ENCODE measurements at places on chromosomes 11 and 22.

- no peak for DNase-seq
Observed at GRCh38 chr11:21173476-21173875, 504.1 kb downstream of the NELL1 start.

GRCh38 chr11:64642418-64642735 is 51.4 kb downstream of the SLC22A12 start:
- DNase-seq, result no peak

- DNase-seq, result no peak
Observed at GRCh38 chr11:12865863-12866595, 143.1 kb upstream of the RASSF10 start.

- DNase-seq, result no peak
Observed at GRCh38 chr11:22558664-22559063, 67.0 kb downstream of the FANCF start.

- DNase-seq, result no peak
Observed at GRCh38 chr22:36881504-36882245, 20.9 kb downstream of the NCF4 start.

DNA sequence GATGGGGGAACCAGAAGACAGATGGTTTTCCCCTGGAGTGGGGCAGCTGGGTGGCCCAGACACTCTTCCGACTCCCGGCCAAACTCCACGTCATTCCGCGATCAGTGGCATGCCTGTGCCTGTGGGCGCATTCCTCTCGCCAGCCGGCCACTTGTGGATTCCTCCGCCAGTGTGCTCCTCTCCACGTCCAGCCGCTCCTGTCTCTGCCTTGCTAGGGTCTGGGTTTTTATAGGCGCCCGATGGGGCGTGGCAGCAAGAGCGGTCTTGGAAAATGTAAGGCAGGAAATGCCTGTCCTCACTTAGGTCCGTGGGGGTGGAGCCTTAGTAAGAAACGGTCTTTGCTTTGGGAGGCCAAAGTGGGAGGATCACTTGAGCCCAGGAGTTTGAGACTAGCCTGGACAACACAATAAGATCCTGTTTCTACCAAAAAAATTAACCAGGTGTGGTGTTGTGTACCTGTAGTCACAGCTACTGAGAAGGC is 81.6 kb upstream of the SEPTIN5 start:
- no peak for DNase-seq

- no peak for DNase-seq
Observed at GRCh38 chr22:23698673-23699235, 7.9 kb downstream of the RGL4 start.

- no peak for DNase-seq
Observed at GRCh38 chr11:57502376-57502775, 13.1 kb downstream of the SLC43A1 start.

DNA sequence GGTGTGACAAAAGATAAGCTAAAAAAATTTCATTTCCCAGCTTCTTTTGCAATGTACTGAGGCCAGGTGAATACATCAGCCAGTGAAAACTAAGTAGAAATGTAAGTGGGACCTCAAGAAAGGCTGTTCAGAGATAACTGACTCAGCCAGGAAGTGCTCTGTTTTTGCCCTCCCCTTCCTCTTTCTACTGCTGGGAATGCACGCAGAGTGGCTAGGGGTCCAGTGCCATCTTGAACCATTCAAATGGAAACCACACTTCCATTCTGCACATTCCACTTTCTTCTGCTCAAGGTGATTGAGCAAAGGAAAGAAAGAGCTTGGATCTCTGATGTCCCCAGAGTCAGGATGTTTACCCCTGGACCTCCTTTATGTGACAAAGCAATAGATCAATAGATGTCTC is 27.8 kb upstream of the LMO2 start:
- DNase-seq, result no peak

GRCh38 chr11:44581246-44581645 is 15.8 kb downstream of the CD82 start:
- no peak for DNase-seq

- no peak for DNase-seq
Observed at GRCh38 chr22:30208631-30209603, 37.6 kb downstream of the LIF start.

DNA sequence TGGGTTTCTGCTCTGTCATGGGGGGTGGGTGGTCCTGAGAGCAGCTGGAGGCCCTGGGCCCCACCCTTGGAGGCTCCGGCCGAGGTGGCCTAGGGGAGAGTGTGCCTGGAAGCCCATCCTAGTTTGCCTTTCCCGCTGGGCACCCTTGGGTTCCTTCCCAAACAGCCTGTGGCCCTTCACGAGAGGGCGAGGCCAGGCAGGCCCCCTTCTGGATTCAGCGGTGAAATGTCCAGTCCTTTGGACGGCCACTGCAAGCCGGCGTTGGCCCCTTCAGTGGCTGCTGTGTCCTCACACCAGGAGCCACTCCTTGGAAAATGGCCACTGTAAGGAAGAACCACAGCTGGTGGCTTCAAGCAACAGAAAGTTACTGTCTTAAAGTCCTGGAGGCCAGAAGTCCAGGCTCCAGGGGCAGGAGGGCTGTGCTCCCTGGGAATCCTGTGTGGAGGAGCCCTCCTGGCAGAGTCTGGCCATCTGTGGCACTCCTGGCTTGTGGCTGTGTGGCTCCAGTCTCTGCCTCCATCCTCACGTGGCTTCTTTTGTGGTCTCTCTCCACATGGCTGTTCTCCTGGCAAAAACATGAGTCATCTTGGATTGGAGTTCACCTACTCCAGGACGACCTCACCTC is 854.1 kb downstream of the TBC1D22A start:
- DNase-seq, result no peak

- no peak for DNase-seq
Observed at GRCh38 chr11:72250661-72251464, 6.9 kb upstream of the PHOX2A start.

- DNase-seq, result no peak
Observed at GRCh38 chr11:103623933-103624332, 412.5 kb upstream of the DDI1 start.

GRCh38 chr11:107430525-107430924 is 27.1 kb downstream of the CWF19L2 start:
- DNase-seq, result no peak

GRCh38 chr11:124581817-124582216 is 12.0 kb downstream of the OR8A1 start:
- DNase-seq, result no peak

DNA sequence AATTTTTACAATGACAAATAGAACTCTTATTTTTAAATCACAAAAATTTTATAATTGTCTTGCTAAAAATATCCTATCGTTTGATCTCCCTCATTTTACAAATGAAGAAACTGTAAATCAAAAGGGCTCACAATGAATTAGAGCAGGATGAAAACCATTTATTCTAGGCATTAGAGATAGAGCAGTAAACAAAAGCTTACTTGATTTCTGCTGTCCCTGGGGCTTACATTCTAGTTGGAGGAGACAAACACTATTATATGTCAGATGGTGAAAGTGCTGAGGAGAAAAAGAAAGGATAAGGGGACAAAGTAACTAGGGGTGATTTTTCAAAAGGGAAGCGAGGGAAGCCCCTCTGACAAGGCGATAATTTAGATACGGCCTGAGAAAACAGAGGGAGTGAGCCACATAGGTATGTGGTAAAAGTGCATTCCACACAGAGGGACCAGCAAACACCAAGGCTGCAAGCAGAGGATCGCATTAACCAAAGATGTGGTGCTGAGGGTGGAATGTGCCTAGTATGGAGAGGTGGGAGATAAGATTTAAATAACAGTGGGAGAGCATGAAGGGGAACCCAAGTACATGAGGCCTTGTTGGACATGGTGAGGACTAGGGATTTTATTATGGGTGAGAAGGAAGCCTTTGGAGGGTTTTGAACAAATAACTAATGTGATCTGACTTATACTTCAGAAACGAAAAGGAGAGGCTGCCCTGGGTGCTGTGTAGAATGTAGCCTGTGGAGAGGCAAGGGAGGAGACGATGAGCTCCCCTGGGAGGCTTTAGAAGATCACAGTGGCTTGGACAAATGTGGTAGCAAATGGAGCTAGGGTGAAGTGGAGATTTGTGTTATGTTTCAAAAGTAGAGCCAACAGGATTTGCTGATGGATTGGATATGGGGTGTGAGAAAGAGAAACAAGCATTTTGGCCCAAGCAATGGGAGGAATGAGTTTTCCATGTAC is 62.1 kb downstream of the PDHX start:
- DNase-seq, result no peak

GRCh38 chr11:67600324-67601029 is 6.3 kb upstream of the NDUFV1 start:
- no peak for DNase-seq

- no peak for DNase-seq
Observed at GRCh38 chr22:25970999-25971811, 198.1 kb upstream of the SEZ6L start.

- no peak for DNase-seq
Observed at GRCh38 chr11:78808923-78809322, 234.3 kb upstream of the NARS2 start.

- DNase-seq, result no peak
Observed at GRCh38 chr11:44709966-44710365, 16.8 kb upstream of the TSPAN18 start.

DNA sequence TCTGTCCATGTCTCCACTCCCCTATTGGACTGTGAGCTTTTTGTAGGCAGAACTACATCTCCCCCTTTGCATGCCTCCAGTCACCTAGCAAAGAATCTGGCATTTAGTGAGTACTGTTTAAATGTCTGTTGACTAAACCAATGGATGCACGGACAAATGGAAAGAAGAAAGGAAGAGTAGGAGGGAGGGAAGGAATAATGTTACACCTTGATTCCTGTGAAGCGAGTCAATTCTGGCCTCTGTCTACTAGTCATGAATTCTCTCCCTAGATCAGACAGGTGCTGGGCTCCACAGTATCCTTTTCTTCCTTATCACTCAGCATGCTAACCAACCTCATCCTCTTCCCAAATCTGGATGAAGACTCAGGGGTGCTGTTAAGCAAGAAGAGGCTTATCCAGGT is 33.6 kb downstream of the GALNT18 start:
- no peak for DNase-seq

- no peak for DNase-seq
Observed at GRCh38 chr11:129167315-129167714, 24.8 kb downstream of the ARHGAP32 start.

DNA sequence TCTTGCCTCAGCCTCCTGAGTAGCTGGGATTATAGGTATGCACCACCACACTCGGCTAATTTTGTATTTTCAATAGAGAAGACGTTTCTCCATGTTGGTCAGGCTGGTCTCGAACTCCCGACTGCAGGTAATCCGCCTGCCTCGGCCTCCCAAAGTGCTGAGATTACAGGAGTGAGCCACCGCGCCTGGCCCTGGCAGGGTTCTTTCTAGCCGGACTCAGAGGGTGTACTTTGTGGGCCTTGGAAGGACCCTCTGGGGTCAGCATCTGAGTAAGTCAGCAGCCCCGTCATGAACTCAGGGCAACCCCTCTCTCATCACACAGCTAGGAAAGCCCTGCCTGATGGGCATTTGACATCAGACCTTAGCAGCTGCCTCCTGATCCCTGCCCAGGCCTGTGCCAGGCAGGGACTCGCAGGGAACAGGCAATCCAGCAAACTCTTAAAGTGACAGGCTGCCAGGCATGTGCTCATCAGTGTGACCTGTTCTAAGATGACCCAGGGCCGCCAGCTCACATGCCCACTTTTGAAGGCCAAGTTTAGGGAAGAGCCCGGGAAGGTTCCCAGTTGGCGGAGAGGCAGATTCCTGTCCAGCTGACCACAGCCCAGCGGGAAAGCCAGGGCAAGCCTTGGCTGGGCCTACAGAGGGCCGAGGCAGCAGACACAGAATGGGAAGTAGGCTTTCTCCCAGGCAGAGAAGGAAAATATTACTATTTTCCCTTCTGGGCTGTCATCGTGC is 92.9 kb downstream of the MORC2 start:
- no peak for DNase-seq

- DNase-seq, result no peak
Observed at GRCh38 chr11:48125866-48126265, 90.7 kb upstream of the OR4B1 start.

GRCh38 chr22:23878219-23878618 is 16.0 kb upstream of the MIF start:
- no peak for DNase-seq

GRCh38 chr22:30370641-30371230 is 13.9 kb downstream of the CCDC157 start:
- no peak for DNase-seq

DNA sequence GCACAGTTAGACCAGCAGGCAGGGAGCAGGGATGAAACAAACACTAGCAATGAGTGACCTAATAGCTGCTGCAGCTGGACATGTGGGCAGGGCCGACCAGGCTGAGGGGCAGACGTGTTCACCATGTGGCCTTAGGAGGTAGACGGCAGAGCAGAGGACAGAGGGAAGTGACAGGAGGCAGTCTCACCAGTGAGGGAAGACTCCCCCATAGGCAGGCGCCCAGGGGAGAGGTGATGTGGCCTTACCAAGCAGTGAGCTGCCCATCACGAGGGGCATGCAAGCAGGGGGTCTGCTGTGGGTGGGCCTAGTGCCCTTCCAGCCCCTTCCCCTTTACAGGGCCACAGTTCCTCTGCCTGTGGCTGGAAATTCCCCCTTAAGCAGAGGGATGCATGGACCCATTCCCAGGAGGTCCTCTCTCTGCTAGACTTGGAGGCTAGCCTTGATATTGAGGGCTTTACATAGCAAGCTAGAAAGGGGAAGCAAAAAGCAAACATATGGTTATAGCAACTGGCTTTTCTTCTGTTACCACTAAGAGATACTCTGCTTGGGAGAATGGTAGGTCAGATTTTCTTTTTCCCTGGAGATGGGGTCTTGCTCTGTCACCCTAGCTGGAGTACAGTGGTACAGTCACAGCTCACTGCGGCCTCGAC is 67.6 kb downstream of the MPPED1 start:
- no peak for DNase-seq

DNA sequence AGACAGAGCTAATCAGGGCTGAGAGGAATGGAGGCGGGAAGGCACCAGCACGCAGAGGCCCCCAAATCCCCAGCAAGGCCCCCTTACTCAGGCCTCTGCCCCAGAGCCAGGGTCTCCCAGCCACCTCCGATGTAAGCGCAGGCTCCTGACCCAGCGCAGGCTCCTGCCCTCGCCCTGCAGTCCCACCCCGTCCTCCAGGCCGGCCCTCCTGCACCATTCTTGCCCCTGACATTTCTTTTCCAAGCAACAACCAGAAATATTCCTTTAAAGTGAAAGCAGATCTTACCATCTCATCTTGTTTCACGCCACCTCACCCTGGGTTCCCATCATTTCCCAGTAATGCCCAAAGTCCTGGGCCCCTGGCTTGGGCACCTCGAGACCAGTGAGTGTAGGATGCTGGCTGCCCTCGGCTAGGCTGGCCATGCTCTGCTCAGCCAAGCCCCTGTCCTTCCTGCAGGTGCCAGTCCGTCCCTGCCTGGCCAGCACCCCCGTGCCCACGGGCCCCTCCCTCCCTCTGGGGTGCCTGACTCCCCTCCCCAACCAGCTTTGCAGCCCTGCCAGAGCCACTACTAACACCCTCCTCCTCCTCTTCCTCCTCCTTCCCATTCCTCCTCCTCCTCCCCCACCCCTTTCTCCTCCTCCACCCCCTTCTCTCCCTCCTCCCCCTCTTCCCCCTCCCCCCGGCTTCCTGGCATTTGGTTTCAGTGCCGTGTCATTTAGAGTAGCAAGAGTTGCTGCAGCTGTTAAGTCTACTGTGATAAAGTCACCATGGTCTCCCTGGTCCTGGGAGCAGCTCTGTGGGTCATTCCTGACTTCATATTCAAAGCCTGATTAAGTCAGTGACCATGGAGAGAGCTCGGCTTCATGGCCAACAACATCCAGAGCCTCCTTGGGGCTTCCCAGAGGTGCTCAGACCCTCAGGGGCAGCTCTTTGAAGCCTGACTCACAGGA is 78.7 kb downstream of the PIWIL3 start:
- no peak for DNase-seq

- DNase-seq, result no peak
Observed at GRCh38 chr11:69295995-69296889, 2.3 kb downstream of the MYEOV start.

Data from activated effector memory CD4-positive, alpha-beta T cell treated with Interleukin-2 at 50 U/mL for 16 hours (primary cell).